ENCODE measurements at places on chromosomes 1 and 21.

DNA sequence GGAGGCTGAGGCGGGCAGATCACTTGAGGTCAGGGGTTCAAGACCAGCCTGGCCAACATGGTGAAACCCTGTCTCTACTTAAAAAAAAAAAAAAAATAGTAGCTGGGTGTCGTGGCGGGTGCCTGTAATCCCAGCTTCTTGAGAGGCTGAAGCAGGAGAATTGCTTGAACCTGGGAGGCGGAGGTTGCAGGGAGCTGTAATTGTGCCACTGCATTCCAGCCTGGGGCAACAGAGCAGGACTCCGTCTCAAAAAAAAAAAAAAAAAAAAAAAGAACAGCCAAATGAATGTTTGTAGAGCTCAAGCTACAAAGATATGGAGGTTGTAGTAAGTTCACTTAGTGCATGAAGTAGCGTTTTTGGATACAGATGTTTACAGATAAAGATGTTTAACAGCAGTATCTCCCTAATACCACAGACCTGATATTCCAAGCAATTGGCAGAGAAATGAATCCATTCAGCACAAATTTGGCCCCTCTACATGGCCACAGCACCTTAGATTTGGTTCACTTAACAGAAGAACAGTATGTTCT, 49.5 kb upstream of the IPO9 start:
- no peaks in the 10 kb centered on the region for H3K36me3 ChIP-seq
- H3K4me3 ChIP-seq: no peak overlapping the region
- no peak overlapping the region for H3K27ac ChIP-seq
- no peak for DNase-seq

DNA sequence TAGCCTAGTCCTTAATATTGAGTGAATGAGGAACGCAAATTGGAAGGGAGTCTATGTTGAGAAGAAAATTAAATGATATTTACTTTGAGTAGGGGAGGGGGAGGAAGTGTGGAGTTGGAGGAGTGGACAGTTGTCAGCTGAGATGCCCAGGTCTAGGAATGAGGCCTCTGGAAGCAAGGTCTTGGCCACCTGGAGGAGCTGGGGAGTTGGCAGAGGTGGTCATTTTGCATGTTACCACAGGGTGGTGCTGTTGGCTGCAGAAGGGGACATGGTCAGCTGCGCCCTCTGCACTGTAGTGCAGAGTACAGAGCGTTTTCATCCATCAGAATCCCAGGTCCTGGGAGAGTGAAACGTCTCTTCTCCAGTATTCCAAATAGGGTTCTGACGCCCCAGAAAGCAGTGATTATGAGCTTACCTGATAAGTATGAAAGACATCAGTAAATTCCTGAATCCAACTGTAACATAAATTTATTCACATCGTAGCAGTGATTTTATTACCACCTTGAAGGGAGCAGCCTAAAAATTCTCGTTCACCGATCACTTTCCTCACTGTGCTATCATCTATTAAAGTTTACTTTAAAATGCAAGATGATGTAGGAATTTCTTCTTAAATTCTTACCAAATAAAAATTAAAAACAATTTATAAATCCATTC, 13.8 kb downstream of the PARK7 start:
- no peak overlapping the region for H3K4me3 ChIP-seq
- no peaks in the 10 kb centered on the region for H3K27me3 ChIP-seq
- DNase-seq: peak; percentile 54

DNA sequence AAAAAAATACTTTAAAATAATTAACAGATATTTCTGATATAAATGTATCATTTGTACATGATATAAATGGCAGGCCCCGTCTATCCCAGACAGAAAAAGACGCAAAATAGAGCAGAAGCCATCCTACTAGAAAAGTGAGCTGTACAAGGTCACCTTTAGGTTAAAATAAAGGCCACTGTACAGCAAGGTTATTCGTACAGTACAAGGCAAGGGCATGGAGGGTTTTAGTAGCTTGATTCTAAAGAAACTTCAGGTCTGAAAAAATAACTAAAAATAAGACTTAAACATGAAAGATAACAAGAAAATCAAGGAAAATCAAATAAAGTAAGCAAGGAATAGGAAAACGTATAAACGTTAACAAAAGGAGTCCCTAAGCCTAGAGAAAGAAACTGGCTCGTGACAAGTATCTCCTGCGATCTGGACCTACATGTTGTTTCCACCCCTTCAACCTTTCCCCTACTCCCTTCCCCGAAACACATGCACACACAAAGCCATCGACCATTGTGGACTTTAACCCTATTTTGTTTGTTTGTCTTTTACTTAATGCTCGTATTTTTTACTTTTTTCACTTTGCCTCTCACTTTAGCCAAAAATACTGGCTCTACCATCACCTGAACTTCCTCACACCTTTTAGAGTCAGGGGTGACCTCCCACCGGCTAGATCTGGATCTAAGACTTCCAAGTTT, 26.5 kb upstream of the SLC30A10 start:
- H3K36me3 ChIP-seq: no peaks in the 10 kb centered on the region
- H3K27ac ChIP-seq: no peak overlapping the region
- no peak overlapping the region for H3K4me3 ChIP-seq
- no peaks in the 10 kb centered on the region for H3K4me1 ChIP-seq
- DNase-seq: no peak

DNA sequence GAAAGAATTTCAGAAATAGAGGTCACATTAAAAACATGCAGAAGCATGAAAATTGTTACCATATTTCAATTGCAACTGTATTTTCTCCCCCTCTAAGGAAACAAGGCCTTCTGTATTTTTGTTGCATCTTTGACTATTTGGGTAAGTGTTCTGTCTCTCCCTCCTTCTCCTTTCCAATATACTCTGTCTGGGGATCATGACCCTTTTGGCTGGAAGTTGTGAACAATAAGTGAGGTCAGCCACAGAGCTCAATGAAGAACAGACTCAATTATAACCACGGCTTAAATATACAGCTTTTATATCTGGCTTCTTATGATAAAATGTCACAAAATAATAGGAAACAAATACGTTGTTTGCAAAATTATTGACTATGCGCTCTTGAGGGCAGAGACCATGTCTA, 47.1 kb downstream of the SPAG17 start:
- peaks cover 7% of the 10 kb centered on the region for H3K4me1 ChIP-seq
- H3K4me3 ChIP-seq: no peak overlapping the region
- no peak for DNase-seq

DNA sequence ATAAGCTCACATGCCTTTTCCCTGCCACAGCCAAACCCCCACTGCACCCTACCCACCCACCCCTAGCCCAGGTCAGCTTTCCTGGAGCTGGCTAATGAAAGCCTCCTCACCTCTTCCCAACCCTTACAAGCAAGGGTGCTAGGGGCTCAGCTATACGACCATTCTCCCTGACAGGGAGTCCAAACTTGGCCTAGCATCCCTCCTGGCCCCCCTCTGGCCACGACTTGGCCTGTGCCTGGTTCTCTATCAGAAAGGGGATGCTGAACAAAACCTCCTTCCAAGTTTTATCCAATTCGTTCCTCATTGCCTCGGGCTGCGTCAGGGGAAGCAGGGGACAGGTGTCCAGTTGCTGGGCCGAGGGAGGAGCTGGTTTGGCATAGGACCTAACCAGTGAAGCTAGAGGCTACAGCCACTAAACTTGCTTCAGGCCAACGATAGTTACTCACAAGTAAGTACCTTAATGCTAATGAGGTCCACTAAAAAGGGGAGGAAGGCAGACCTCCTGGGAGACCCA, 8.6 kb downstream of the TMEM81 start:
- no peaks in the 10 kb centered on the region for H3K36me3 ChIP-seq
- H3K27me3 ChIP-seq: no peaks in the 10 kb centered on the region
- DNase-seq: no peak
- no peak overlapping the region for H3K4me3 ChIP-seq
